ENCODE measurements at places on chromosomes 11 and 22.

DNA sequence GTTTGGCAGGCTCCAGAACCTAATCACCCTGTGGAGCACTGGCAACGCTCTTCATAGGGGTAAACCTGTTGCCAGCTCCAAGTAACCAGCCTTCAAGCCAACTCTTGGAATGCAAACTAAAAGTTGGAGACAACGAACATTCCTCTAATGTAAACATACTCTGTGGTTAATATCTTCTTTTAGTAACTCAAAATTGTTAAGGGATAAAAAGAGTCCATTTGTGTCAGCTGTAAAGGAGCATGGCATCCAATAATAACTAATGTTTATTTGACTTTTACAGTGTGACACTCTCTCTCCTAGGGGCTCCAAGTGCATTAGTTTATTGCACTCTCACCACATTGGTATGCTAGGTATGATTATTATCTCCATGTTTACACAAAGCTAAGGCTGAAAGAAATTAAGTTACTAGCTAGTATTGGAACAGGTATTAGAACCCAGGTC is 31.0 kb upstream of the AMOTL1 start:
- DNase-seq: no peak

DNA sequence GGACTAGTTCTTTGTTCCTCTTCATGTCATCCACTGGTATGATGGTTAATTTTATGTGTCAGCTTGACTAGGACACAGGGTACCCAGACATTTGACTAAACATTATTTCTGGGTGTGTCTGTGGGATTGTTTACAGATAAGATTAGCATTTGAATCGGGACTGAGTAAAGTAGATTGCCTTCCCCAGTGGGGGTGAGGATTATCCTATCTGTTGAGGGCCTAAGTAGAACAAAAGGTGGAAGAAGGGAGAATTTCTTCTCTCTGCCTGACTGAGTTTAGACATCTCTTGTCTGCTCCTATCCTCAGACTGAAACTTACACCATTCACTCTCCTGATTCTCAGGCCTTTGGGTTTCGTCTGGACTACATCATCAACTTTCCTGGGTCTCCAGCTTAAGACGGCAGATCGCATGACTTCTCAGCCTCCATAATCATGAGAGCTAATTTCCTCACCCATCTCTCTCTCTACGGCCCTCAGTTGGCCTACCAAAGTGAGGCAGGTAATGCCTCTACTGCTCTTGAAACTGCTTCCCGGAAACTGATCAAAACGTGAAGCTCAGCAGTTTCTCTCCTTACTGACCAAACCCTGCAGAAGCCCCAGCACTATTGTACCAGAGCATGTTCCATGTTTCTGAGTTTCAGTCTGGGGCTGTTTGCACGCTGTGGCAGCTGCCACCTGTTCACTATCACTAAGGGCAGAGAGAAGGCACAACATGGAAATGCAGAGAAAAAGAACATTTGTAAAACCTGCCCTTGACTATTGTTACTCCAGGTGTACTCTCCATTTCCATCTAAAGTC is 95.4 kb downstream of the NXPE2 start:
- DNase-seq: no peak

- DNase-seq: no peak
Measured at GRCh38 chr11:123218451-123218850, 23.4 kb upstream of the CLMP start.

- DNase-seq: no peak
Measured at GRCh38 chr22:42217752-42218280, 52.6 kb downstream of the TCF20 start.

DNA sequence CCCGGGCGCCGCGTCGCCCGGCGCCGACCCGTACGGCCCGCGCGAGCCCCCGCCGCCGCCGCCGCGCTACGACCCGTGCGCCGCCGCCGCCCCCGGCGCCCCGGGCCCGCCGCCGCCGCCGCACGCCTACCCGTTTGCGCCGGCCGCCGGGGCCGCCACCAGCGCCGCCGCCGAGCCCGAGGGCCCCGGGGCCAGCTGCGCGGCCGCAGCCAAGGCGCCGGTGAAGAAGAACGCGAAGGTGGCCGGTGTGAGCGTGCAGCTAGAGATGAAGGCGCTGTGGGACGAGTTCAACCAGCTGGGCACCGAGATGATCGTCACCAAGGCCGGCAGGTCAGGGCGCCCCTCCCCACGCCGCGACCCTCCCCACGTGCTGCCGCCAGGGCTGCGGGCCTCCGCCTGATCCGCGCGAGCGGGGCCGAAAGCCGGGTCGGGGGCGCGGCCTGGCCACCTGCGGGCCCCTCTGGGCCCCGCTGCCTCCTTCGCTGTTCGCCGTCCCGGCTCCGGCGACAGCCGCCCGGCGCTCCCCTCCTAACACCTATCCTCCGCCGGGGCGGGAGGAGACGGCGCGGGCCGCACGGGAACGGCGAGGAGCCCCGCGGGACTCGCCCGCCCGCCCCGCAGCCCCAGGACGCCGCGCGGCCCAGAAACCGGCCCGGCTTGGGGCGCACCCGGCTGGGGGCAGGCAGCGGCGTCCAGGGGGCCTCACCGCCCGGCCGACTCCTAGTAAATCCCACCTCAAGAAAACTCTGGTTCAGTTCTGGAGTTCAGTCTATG is 560 bp downstream of the TBX1 start:
- DNase-seq: no peak

- no peak for DNase-seq
Measured at GRCh38 chr11:78192911-78193351, 4.2 kb downstream of the USP35 start.

DNA sequence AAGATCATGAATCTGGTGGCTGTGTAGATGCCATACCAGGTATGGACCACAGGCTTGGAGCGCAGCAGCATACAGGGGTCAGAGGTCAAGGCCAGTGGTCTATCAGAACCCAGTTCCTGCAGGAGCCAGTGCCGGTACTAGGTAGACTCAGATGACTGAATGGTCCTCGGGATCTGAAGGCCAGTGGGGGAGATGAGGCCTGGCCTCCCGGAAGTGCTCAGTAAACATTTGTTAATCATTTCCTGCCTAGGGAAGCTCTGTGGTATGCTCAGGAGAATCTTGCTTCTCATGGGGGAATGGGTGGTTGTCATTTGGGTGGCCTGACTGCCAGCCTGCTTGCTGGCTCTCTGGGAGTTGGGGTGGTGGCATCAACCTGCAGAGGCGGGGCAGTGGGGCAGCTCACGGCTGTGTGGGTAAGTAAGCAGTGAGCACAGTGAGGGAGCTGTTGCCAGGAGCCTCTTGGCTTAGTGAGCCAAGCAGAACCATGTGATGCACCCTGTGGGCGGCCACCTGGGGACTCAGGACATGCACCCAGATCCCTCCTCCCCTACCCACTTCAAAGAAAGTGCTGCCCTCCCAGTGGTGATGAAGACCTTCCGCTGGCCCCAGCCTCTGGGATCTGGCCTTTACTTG is 33.0 kb downstream of the PTPRJ start:
- no peak for DNase-seq

GRCh38 chr22:47376901-47377505 is 614.6 kb downstream of the TBC1D22A start:
- no peak for DNase-seq

DNA sequence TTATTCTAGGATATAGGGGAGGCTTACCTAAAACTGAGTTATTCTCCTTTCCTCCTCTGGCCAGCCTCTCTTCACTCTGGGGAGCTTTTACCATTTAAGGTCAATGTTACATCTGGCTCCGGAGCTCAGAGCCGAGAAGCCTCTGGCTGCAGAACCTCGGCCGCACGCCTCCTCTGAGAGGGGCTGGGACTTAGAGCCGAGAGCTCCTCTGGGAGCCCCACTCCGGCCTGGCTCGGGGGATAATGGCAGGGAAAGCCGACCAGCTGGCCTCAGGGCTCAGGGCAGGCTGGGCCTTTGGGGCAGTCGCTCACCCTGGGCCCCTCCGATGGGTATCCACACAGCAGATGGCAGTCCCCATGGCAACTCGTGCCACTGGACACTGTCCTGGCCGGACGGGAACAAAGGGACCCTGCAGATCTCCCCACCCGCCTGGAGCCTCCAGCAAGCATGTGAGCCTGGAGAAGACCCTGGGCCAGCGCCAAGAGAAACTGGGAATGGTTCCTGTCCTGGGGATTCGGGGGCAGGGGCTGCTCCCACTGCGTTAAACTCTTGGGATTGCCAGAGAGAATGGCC is at the start of gene IRAG1:
IRAG1 (minus strand) TSS at position 247 of the 573 bp plus-strand sequence; CDS start at position 94, 153 bp downstream.
- DNase-seq: no peak

DNA sequence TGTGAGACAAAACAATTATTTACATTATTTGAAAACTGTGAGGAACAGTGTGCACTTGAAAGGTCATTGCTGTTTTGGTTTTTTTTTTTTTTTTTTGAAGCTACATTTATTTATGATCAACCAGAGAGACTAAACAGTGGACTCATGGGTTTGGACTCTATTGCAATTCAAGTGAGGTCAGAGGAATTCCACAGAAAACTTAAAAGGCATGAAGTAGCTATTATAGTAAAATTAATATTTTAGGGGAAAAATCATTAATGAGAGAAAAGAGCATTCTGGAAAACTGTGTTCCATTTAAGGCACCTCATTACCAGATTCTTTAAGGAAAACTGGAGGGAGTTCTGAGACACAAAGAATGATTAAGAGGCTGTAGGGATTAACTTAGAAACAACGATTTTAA is 102.8 kb downstream of the WNT11 start:
- no peak for DNase-seq

GRCh38 chr11:67022341-67022933 is 497 bp upstream of the SYT12 start:
- no peak for DNase-seq

DNA sequence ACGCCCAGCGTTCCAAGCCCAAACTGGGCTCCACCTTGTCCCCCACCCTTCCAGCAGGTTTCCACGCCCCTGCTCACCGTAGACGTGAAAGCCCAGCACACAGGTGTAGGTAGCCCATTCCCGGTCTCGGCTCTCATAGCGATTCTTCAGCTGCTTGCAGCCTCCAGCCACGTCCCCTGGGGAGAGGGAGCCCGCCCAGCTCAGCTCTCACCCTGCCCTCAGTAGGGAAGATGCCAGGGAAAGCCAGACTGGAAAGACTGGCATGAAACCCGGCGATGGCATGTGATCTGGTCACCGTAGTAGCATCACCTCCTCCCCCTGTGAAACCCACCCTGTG is 1.4 kb upstream of the MTA2 start:
- DNase-seq: no peak

- no peak for DNase-seq
Measured at GRCh38 chr22:23245799-23246136, 65.5 kb downstream of the BCR start.

GRCh38 chr11:68040957-68041591 is 2.2 kb downstream of the TCIRG1 start:
- no peak for DNase-seq

GRCh38 chr22:36816636-36817524 is at the start of gene PVALB:
Gene PVALB (minus strand): TSS chr22:36817035. CDS start chr22:36817005, 30 bp downstream.
- no peak for DNase-seq

- no peak for DNase-seq
Measured at GRCh38 chr11:94049351-94049750, 28.2 kb downstream of the HEPHL1 start.

DNA sequence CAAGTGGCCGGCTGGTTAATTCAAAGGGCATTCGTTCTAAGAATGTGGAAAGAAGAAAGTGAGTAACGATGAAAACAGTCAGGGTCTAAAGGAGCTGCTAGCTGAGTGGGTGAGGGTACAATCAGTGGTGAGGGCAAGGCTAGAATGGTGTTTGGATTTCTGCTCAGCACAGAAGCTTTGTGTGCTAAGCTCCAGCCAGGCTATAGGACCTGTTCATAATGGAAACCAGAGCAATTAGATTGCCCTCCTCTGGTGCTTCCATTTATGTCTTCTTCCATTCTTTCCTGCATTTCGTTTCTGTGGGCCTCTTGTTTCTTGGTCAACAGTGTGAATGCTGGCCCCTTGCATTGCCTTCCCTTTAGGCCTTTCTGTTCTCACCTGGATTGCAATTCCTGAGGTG is 572.9 kb upstream of the CHORDC1 start:
- no peak for DNase-seq

GRCh38 chr11:118581057-118581456 is 8.8 kb downstream of the ARCN1 start:
- DNase-seq: no peak

- DNase-seq: no peak
Measured at GRCh38 chr11:66081505-66081904, 11.4 kb downstream of the PACS1 start.

GRCh38 chr11:131811383-131811782 is 441.0 kb downstream of the NTM start:
- DNase-seq: no peak

GRCh38 chr11:60316317-60316716 is 10.7 kb upstream of the MS4A6E start:
- no peak for DNase-seq

GRCh38 chr11:71286701-71287643 is 34.6 kb upstream of the SHANK2 start:
- DNase-seq: no peak

DNA sequence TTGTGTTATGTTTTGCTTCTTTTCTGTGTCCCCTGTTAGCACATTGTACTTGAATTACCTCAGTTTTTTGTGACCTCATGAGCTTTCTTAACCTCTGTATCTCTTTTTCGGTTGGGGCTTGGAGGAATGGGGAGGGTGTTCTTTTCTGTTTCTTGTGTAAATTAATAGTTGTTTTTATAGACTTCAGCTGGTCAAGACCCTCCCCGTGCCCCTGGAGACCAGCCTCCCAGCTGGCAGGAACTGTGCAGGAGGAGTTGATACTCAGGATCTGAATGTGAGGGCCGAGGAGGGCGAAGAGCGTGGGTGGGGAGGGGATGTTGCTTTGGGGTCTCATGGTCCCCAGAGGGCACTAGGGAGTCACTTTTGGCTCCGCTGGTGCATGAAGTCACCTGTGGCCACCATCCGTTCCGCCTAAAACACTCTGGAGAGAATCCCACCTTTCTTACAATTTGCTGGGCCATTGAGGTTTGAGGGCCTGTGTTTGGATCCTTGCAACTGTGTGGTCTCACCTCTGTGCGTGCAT is 44.3 kb upstream of the NNMT start:
- no peak for DNase-seq

GRCh38 chr11:297586-298405 is 1.5 kb downstream of the IFITM5 start:
- no peak for DNase-seq

DNA sequence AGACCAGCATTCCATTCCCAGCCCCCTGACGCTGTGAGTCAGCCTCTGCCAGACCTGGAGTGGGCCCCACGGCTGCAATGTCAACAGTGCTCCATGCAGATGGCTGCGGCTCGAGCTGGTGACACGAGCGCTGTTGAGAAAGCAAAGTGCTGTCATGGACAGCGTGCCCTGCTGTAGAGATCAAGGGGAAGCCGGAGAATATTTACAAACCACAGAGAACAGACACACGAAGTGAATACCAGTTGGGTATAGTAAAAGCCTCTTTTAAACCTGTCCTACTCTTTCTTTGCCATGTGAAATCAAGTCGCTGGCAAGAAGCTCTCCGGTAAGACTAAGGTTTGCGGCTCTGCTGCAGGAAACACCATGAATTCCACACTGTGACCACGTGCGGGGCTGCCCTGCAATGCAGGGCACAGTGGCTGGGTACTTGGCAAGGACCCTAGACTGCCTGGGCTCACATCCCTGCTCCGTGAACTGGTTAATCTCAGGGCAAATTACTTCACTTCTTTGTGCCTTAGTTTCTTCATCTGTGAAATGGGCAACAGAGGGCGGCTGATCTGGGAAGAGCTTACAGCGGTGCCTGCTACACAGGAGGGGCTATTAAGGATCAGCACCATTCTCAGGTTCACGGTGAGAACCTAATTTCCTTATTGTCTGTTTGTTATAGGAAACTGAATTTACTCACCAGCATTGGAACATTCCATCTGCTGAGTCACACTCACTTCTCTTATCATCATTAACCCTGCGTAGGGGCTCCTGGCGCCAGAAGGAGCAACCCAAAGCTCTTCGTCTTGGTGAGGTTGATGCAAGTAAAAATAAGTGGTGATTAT is 27.8 kb upstream of the ELFN2 start:
- DNase-seq: no peak

- no peak for DNase-seq
Measured at GRCh38 chr11:78691215-78691614, 116.6 kb upstream of the NARS2 start.
